ENCODE measurements at places on chromosomes 16 and 17. TPM values are rescaled to one million over a fixed set of nuclear protein-coding genes. Genes with fewer than 3 reads are reported as not detected.
A peak's percentile ranks its signal among the peaks of the same experiment; 100 is the strongest.

GRCh38 chr17:19650826-19651225 lies 2.3 kb downstream of the ALDH3A2 start:
- no peak for DNase-seq

GRCh38 chr17:76267051-76267576 lies 2.0 kb downstream of the UBALD2 start:
- no peak for DNase-seq

DNA sequence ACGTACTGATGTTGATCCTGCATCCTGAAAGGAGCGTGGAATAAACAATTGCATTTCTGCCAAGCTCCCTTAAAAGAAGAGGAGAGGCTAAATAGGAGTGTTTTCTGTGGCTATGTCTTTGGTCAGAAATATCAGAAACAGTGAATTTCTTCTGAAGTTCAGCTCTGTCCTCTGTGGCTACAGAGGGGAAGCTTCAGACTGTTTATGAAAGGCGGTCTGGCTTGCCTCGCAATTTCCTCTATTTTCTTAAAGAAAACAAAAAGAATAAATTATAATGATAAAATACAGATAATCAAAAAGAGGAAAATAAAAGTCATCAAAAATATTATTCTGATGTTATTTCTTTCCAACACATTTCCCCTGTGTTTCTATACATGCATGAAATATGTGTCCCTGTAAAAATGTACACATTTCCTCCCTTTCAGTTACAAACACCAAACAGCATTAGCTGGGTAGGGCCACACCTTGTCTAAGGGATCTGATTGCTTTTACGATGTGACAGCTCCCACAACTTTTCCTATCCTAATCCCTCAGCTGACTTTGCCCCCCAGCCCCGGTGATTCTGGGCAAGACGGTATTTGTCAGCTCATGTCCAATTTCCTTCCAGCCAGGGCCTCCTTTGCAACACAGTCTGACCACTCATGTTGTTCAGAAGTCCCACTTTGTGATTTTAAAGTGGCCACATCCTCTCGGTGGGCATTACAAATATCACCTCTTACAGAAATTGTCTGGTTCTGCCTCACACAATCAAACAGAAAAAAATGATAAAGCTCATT lies 439.0 kb downstream of the HS3ST3B1 start:
- no peak for DNase-seq

DNA sequence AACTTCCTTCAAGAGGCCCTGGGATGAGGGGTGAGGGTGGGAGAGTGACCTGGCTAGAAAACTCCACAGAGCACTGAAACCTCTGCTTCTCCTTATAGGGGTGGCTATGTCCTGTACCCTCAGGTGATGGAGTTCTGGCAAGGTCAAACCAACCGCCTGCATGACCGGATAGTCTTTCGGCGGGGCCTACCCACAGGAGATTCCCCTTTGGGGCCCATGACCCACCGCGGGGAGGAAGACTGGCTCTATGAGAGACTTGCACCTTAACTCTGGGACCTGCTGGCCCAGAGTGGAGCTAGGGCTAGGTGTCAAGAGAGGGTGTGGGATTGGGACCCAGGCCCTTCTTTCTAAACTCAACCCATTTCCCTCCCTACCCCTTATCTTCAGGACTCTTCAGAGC lies 5.1 kb downstream of the PNPO start:
- no peak for DNase-seq

DNA sequence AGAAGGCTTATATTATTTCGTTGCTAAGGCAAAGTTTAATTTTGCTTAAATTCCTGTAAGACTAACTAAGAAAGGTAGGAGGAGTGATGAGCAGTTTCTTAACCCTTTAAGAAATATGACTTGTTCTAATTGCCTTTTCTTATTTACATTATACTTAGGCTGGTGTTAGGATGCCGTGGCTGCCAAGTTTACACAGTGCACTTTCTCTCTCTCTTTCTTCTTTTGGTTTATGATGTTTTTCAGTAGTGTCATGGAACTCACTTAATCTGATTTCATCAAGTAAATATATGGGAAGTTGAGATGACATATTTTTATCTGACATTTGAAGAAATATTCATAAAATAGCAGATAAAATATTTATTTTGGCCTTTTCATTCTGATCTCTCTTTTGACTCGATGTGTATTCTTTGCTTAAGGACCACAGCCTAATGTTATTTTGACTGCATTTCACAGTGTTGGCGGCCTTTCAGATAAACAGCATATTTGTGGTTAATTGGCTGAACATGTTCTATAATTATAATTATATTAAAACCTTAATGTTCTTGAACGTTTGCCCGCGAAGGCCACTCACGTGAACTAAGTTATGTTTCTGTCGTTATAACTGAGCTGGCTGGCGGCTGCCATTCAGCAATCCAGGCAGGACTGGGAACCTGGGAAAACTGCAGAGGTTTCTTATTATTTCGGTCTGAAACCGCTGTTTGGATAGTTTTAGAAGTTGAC lies 191.6 kb downstream of the WWOX start:
- no peak for DNase-seq

DNA sequence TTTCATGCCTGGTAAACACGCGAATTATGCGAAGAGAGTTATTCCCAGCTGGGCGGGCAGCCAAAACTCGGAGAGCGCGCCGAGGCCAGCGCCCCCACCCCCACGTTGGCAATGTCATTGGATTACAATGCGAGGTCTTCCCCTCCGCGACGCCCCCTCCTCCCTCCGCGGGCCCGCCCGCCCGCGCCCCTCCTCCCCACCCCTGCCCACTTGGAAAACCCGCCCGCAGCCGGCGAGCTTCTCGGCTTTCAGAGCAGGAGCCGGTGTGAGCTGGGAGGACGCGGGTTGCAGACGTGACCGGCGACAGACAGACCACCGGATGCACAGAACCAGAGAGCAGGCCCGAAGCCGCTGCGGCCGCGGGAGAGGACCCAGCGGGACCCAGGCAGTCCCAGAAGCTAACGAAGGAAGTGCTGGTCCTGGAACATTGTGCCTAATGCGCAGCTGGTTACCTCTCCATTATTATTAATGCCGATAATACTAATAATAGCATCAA lies 4.0 kb downstream of the NOG start:
- no peak for DNase-seq

COG1 gene
- 47.1 TPM for total RNA-seq

- no peak for DNase-seq
These were observed 389.6 kb downstream of the WWOX start for GRCh38 chr16:78489072-78489471.

DNA sequence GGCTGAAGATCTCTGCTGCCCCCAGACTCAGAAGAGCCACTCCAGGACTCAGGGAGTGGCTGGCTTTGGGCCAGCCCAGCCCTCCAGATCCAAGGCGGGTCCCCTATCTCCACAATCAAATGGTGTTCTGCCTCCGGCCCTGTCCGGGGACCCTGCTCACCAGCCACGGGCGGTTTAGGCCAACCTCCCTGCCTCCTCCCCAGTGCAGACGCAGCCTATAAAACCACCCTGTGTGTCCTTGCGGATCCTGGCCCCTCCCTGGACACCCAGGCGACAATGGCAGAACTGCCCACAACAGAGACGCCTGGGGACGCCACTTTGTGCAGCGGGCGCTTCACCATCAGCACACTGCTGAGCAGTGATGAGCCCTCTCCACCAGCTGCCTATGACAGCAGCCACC lies at the start of gene SLC12A3:
Gene SLC12A3, plus strand, starts transcription at position 248 of the 400 bp plus-strand sequence. Its CDS starts 29 bp downstream, at position 277.
- no peak for DNase-seq

- DNase-seq: no peak
These were observed 375.7 kb upstream of the DYNLRB2 start for GRCh38 chr16:80164966-80165550.

SLC35G6 gene
- total RNA-seq: not detected

DNA sequence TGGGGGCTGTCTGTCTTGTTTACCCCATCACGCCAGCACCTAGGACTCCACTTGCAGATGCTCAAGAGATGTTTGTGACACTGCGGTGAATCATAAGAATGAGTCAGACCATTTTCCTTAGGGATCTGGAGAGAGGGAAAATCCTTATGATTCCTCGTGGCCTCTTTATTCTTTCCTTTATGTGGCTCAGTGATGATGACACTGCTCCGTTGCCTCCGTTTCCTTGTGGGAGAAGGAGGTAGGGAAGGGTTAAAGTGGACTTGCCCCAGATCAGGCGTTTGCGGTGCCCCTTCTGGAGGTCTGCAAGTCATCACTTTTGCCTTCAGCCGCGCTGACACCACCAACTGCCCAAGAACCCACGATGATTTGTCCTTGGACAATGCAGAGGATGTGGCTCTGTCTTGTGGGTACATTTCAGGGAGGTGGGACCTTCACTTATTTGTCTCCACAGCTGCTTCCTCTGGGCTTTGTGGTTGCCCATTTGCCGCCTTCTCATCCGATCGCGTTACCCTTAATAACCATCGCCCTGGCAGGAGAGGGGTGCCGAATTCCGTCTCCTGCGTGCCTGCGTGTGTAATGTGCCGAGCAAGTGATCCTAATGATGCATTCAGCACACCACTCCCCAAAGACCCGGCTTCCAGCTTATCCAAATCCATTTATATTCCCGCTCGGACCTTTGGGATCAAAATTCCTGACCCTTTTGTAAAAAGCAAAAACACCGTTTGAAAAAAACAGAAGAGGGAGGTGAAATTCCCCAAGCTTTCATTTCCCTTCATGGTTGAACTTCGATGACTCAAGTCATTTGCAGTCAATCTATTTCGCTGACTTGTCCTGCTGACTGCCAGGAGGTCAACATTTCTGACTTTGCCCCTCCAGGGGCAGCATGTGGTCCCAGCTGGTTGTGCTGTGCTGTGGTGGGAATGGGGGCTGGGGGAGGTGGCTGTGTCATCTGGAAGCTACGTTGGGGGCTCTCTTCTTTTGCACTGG lies 87.2 kb upstream of the IRX3 start:
- DNase-seq: no peak

- no peak for DNase-seq
These were observed 16.6 kb downstream of the NOS2 start for GRCh38 chr17:27783440-27784350.

SCN4A gene
- total RNA-seq: 2.2 TPM

- DNase-seq: no peak
These were observed 36.1 kb downstream of the SNX11 start for GRCh38 chr17:48143629-48144028.

DNA sequence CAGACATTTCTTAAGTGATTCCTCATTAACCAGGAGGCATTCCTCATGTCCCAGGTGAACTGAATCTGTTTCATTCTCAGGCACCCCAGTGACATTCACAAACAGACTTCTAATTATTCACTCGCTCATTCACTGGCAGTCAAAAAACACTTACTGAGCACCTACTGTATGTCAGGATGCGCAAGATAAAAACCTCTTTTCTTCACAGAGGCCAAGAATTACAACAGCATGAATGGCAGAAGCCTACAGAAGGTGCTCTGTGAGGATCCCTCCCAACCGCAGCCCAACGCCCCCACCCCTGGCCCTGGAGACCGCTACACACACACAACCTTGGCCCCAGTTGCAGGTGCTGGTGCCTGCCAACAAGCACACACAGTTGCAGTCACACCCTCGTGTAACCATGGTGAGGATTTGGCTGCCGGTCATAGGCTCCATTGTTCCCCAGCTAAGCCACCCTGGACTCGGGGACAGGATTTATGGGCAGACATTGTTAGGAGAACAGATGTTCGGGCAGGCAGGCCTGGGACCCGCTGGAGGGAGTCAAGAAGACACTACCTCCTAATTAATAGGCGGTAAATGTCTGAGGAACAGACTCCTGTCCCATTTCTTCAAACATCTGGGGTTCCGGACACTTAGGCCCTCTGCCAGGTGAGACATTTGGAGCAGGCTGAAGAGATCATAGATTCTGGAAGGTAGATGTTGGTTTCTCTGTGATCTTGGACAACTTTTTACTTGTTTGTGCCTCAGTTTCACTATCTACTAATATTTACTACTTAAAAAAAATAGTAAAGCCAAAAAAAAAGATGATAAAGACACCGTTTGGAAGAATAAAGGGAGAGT lies 43.2 kb downstream of the CUEDC1 start:
- peak; percentile 88 for DNase-seq
